GM23248 (cell line): ENCODE measurements at places on chromosomes 4 and X. TPM values are rescaled to one million over a fixed set of nuclear protein-coding genes. Genes with fewer than 3 reads are reported as not detected.

GRCh38 chr4:153228512-153229140 lies 24.4 kb downstream of the TRIM2 start:
- DNase-seq: no peak

- peak; percentile 67 for DNase-seq
Observed at GRCh38 chr4:47213971-47214370, 182.6 kb downstream of the GABRB1 start.

GRCh38 chr4:10983268-10983667 lies 298.7 kb upstream of the CLNK start:
- DNase-seq: no peak

GRCh38 chr4:175062183-175062592 lies 144.0 kb downstream of the ADAM29 start:
- no peak for DNase-seq

DNA sequence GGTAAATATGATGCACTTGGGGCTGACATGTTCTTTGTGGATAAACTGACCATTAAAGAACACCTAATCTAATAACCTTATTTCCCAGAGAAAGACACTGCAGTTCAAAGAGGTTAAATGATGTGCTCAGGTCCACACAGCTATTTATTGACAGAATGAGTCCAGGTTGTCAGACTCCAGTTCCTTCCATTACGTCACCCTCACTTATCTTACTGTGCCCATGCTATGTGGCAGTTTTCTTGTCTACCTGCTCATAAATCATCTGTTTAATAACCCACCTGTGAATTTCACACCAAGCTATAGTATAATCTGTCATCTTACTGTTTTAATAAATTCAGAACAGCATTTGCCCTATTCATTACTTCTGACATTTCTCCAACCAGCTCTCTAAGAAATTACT lies 36.7 kb downstream of the QRFPR start:
- no peak for DNase-seq

GRCh38 chrX:10050481-10050880 lies 83.3 kb downstream of the CLDN34 start:
- no peak for DNase-seq

RPS6KA6 gene
- polyA plus RNA-seq: 1.4 and 2.0 TPM in 2 replicates
